ENCODE measurements at places on chromosomes 4 and X.
A peak's percentile ranks its signal among the peaks of the same experiment; 100 is the strongest.

- no peak for DNase-seq
Observed at GRCh38 chr4:55010550-55010949, 114.8 kb downstream of the KDR start.

DNA sequence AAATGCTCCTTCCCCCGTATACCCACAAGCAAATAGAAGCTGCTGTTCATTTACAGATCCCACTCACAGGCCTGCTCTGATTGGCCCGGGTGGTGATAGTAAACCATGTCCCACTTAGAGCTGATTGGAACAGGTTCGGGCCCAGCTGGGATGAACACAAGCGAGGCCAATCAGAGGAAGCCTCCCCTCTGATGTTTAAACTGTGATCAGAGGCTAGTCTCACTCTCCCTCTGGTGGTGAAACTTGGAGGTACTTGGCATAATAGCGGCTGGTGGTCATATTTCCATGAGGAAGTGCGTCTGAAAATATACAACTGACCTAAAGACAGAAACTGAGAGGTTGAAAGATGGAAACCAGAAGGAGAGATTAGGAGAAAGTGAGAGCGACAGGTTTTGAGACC, 51.5 kb upstream of the TRPC3 start:
- DNase-seq: peak; percentile 30

DNA sequence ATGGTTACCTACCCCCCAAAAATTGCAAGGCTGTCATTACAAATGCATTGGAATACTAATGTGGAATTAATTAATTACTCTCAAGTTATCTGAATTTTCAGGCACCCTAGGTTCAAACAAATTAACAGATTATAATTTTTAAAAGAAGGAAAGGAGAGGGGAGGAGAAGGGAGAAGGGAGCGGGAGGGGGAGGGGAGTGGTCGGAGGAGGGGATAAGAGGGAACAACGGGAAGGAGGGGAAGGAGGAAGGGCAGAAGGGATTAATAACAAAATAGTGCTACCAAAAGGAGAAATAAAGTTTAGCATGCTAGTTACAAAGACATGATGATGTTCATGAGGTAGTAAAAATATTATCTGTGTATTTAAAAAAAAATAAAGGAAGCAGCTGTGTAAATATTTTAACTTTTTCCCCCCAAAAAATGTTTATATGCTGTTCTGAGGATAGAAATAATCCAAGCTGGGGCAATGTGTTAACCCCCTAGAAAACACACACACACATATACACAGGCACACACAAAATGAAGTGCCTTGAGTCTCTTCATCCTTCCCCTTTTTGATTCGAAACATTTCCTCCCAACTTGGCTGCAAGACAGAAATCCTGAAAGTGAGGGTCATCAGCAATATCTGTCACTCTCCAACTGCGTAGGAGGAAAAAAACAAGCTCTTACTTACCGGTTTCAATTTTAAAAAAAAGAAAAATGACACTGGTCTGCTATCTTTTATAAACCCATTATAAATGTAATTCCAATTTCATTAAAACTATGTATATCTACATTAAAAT, 58.8 kb downstream of the PPP3CA start:
- no peak for DNase-seq

- DNase-seq: no peak
Observed at GRCh38 chrX:5646818-5647217, 581.8 kb downstream of the NLGN4X start.

DNA sequence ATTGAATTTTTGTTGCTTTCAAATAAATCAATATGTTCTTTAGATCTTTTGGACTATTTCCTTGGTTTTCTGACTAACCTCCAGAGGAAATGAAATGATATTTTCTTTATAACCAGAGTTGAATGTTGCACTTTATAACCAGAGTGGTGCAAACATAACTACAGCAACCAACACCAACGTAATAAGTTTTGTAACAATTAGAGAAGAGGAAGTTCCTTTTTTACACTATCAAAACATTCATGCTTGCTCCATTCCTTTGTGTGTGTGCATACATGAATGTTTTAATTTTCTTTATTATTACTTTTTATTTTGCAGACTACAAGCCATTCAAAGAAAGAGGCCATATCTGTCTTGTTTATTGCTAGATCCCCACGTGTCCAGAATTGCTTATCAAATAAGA, 193.0 kb upstream of the PPP3CA start:
- DNase-seq: no peak

DNA sequence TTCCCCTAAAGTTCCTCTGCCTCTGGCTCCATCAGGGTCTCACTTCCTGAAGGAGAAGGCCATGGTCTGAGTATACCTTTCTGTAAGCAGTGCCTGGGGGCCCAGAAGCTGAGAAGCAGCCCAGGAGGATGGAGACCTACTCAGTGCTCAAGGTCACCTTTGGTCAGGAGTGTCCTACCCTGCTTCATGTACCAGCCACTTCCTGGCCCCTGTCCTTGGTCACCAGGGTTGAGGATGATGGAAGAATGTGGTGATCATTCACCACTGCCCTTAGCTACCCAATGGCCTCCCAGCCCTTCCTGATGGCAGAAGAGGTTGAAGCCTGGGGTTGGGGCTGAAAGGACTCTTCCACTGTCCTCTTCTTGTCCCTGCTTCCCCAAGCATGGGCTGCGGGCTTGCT, 9.0 kb upstream of the MFAP3L start:
- DNase-seq: no peak

DNA sequence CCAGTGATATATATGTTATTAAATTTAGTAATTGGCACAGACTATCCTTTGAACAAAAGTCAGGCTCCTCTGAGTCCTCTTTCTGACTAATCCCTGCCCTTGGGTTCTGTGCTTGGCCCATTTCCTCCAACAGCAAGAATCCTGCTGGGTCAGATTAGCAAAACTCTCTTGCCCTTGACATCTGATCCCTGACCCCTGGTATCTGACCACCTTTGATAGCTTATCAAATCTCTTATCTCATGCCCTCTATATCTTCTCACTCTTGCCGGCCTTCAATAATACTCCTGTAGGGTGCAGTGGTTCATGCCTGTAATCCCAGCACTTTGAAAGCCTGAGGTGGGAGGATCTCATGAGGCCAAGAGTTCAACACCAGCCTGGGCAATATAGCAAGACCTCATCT, 245.5 kb upstream of the FAM47A start:
- no peak for DNase-seq

DNA sequence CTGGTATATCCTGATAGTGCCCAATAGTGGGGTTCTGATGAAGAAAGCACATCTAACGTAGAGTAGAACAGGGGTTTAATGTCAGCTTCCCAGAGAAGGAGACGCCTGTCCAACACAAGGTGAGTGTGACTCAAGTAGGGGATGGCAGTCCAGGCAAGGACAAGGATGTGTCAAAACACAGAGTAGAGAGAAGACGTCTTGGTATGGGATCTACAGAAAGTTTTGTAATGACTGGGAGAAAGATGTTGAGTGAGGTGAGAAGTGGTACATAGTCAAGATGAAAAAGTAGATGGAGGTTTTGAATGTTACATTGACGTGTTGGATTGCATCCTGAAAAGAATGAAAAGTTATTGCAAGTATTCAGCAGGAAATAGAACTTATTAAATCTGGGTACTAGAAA, 124.4 kb downstream of the TMA16 start:
- DNase-seq: no peak

- DNase-seq: no peak
Observed at GRCh38 chr4:152892974-152893373, 43.1 kb upstream of the FHDC1 start.

DNA sequence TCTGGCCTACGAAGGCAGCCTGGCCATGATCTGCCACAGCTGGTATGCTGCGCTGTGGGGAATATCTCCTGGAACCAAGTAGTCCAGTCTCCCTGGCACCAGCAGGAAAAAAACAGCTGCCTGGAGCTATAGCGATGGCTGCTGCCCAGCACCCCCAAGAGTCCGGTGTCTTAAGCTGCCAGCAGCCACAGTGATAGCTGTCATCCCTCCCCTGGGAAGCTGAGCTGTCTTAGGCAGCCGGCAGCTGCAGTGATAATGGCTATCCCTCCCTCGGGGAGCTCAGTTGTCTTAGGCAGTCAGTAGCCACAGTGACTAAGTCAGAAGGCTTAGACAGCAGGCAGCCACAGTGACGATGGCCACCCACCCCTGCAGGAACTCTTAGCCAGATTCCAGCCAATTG, 205.1 kb downstream of the STPG2 start:
- DNase-seq: no peak

- DNase-seq: no peak
Observed at GRCh38 chr4:10321931-10322330, 135.3 kb downstream of the ZNF518B start.
